ENCODE measurements at places on chromosomes 4 and X. TPM values are rescaled to one million over a fixed set of nuclear protein-coding genes. Genes with fewer than 3 reads are reported as not detected.

- DNase-seq = no peak
These were observed 46.3 kb upstream of the ARHGEF6 start for GRCh38 chrX:136827026-136827425.

DNA sequence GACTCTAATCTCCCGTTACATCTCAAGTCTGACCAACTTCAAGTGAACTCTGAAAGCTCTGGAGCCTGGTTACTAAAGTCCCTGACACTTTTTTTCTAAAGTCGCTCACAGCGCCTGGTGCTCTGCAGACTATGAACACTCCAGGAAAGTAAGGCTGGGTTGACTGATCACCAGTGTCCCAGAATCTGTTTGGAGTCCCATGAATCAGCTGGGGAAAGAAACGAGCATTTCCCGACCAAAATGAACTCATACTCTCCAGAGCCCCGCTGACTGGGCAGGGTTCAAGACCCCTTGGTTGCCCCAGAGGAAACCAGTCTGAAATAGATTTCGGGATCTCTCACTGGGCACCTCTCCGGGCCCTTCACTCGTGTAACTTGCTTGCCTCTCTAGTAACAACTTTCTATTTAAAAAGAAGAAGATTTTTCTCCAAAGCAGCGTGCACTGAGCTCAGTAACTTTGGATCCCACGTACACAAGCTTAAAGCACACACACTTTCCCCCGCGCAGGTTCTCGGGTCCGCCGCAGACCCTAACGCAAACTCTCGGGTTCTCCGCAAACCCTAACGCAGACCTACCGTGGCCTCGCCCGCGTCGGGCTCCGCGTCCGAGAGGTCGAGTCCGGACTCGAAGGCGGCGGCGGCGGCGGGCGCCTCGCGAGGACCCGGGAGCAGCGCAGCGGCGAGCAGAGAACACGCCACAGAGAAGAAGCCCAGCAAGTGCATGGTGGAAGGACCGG, 964 bp downstream of the VEGFC start:
- DNase-seq = peak; percentile 51

DNA sequence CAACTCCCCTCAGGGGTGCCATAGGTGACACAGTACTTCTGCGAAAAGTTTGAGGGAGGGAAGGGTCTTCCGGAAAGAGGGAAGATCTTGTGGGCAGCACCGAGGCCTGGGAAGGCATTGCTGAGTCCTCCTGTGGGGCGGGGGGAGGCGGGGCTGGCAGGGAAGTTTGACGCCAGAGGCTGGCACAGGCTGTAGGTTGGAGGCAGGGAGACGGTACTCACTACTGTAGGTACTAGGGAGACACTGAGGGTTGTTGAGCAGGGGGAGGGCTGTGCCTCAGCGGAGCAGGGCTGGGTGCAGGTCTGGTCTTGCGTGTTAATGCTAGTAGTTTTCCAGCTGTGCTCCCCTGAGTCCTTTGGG, 23.3 kb upstream of the PSAPL1 start:
- no peak for DNase-seq

DNA sequence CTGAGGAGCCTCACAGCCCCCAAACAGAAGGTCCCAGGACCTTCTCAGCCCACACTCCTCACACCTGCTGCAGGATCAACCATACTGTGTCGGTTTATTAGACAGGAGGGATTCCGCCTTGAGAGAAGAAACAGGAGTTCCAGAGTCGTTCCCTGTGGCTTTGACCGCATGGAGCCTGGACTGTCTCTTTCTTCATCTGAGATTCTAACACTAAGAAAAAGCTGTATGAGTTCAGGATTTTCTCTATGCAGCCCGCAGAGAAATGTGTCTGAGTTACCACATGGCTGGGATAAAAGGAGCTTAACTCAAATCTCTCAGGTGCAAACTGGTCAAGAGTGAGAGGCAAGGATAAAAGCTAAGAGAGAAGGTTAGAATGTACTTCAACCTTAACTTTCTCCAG, 126.7 kb downstream of the AFAP1 start:
- DNase-seq = no peak

DNA sequence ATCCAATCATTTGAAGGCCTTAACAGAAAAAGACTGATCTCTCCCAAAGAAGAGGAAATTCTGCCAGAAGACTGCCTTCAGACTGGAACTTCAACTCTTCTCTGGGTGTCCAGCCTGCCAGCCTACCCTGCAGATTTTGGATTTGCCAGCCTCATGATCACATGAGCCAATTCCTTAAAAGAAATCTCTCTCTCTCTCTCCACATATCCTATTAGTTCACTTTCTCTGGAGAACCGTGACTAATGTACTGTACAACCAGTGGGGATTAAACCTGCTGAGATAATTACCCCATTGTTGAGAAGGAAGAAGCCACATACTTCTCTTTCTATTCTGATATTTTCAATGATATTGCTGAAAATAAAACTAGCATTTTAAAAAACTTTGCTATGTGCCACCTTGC, 711.3 kb upstream of the AMOT start:
- DNase-seq = no peak

DNA sequence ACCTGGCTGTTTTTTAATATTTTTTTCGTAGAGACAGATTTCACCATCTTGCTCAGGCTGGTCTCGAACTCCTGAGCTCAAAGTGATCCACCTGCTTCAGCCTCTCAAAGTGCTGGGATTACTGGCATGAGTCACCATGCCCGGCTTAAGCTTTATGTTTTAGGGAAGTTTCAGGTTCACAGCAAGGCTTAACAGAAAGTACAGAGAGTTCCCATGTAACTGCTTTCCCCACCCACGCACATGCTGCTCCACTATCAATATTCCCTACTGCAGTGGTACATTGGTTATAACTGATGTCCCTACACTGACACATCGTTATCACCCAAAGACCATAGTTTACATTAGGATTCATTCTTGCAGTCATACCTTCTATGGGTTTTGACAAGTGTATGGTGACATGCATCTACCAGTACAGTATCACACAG, 62.7 kb downstream of the PRPS1 start:
- no peak for DNase-seq

- no peak for DNase-seq
These were observed 996.1 kb upstream of the PABPC4L start for GRCh38 chr4:135197641-135198040.

- no peak for DNase-seq
These were observed 533.7 kb downstream of the INPP4B start for GRCh38 chr4:142312391-142312790.

- DNase-seq = peak; percentile 87
These were observed 6.7 kb downstream of the SLC7A11 start for GRCh38 chr4:138235419-138235952.

The PPP1R2C gene
- total RNA-seq = not detected

The FMR1NB gene
- not detected for total RNA-seq
